ENCODE measurements at places on chromosomes 3 and 15.

DNA sequence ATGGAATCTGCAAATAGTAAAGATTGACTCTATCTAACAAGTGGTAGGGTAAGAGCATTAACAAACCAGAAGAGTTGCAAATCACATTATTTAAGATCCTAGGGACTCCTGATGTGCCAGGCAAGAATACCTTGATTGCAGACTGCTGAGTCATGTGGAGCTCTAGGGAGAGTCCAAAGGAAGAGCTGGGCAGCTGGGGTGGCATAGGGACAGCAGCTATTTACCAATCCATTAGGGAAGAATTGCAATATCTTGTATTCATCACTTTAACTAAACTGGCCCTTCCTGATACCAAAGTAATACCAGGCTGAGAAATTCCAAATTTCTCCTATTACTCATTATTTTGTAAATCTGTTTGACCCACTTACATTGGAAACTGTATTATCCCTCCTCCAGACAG is 52.2 kb upstream of the ACP3 start:
- no peak for DNase-seq

GRCh38 chr15:59131969-59132562 is 27.1 kb downstream of the CCNB2 start:
- DNase-seq, result no peak

DNA sequence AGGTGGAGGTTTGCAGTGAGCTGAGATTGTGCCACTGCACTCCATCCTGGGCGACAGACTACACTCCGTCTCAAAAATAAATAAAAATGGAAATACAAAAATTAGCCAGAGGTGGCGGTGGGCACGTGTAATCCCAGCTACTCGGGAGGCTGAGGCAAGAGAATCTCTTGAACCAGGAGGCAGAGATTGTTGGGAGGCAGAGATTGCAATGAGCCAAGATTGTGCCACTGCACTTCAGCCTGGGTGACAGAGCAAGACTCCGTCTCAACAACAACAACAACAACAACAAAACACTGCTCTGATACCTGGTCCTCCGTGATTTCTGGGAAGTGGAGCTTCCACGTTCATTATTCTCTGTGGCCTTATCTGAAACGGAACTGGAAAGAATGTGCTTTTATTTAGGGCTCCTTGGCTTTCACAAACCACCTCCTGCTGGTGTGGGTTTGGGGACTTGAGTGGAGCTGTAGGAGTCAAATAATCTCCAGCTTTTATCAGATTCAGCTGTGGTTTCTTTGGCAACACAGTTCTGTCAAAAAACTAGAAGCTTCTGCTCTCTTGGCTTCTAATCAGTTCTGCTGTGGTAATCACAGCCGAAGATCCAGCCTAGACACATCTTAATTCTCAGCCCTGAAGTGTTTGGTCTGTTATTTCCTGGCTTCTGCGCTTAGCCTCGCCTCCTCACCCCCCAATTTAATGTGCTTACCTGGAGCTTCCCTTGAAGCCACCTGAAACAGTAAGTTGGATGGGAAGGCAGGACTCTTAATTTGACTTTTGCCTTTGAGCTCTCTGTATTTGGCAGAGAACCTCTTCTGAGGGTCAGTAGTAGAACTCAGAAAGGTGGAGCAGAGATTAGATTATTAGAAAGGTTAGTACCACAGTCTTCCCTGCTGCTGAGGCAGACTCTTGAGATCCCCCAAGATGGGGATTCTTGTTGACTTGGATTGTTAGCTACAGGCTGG is 21.4 kb downstream of the IRAK2 start:
- no peak for DNase-seq

DNA sequence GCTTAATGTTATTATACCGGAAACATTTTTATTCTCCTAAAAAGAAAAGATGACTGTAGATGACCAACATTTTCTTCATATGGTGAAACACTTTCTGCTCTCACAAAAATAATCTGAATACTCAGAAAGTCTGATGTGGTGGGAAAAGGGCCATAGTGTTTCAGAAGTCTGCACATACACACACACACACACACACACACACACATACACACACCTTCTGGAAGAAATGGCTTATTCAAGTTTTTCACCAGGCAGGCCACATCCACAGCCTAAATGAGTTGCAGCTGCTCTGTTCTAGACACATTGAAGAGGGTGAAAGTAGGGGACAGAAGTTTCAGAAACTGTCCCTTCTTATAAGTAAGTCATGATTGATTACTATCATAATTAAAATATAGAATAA is 220.0 kb downstream of the ZMAT3 start:
- no peak for DNase-seq

DNA sequence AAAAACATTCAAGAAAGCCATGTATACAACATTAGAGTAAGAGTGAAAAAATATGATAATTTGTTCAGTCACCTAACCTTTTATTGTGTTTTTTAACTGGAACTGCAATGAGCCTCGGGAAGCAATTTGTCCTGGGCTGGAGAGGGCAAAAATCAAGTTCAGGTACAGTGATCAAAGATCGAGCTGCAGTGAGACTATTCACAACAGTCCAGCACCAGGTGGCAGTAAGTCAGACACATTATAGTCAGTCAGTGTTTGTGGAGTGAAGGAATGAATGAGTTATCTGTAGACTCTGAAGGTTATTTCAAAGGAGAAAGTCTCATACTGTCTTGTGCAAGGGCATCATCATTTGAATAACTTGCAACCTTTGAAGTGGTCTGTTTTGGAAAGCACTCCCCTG is 116.6 kb downstream of the CHDH start:
- no peak for DNase-seq
